ENCODE measurements at places on chromosomes 1 and 21.
A peak's percentile ranks its signal among the peaks of the same experiment; 100 is the strongest.

DNA sequence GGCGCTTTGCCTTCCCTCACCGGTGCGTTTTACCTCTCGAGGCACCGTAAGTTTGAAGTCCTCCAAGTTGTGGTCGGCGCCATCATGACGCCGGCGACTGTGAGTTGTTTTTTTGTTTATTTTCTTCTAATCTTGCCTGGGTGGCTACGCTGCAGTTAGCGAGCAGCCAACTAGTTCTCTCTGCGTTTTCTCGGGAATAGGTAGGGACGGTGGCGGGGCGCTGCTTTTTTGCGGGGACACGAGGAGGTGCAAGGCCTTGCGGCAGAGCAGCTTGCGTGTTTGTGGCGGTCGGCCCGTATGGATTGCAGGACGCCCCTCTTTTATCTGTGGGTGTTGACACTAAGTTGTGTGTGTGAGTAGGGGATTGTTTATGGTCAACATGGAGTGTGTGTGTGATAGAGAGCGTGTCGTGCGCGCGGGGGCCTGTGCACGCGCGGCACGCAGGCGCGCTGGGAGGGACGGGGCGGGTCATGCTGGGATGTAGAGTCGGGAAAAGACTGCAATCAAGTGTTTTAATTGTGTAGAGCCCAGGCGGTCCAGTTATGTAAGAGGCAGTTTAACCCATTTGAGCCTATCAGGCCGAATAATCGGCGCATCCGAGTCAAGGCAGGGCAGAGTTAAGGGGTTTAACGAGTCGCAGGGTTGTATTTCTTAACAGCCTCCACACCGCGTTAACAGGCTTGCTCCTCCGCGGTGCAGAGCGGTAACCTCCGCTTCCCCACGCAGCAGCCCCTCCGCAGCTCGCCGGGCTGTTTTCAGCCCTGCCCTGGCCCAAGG, 1.2 kb upstream of the NEGR1 start:
- DNase-seq: peak; percentile 82

DNA sequence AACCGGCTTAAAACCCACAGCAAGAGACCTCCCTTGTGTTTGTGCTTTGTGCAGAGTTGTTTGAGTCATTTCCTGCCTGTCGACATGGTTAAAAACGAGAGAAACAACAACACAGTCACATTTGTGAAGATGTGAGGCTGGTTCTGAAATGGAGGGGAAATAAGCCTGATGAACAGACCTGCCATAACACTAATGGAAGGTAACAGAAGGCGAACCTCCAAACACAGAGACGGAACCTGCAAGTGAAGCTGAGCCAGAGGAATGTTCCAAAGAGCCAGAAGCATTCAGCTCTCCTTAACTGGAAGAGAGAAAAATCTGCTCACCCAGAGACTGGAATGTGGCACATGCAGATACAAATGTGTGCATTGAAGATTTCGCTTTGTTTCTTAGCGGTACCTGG, 53.2 kb upstream of the RAVER2 start:
- no peak for DNase-seq

DNA sequence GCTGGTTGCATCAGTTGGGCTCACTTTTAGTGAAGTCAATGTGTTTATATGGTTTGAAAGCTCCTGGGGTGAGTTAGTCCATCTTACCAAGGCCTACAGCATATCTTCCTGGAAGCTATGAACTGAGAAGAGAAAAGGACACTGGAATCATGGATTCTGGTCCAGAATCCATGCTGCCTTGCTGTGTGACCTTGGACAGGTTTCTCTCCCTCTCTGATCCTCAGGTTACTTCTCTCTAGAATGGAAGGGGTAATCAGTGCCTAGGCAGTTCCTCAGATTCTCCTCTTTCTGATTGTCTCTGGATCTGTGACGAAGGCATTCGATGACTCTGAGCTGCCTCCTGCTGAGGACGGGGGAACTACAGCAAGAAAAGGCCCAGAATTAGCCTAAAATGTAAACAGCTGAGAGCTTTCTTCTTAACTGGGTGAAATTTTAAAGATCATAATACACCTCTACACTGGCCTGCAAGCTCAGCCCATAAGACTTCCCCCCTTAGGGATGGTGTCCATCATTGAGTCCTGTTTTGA, 425.0 kb upstream of the VAMP3 start:
- DNase-seq: no peak

DNA sequence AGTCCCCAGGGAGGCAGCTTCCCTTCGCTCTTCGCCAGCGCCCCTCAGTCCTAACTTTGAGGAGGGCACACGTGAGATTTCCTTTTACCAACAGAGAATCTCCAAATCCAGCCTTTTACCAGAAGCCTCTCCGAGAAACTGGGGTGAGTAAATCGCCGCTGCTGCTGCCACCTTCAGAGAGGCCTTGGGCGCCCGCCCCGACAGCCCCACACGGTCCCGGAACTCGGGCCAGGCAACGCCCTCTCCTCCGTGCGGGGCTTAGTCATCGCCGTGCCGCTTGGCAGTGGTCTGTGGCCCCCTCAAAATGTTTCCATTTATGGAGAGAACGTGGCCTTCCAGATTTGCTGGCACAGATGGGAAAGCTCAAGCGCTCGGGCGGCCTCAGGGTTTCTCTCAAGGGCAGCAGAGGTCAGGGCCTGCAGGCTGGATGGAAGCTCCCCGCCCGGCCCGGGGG, 41.4 kb upstream of the COL6A2 start:
- DNase-seq: peak; percentile 87

DNA sequence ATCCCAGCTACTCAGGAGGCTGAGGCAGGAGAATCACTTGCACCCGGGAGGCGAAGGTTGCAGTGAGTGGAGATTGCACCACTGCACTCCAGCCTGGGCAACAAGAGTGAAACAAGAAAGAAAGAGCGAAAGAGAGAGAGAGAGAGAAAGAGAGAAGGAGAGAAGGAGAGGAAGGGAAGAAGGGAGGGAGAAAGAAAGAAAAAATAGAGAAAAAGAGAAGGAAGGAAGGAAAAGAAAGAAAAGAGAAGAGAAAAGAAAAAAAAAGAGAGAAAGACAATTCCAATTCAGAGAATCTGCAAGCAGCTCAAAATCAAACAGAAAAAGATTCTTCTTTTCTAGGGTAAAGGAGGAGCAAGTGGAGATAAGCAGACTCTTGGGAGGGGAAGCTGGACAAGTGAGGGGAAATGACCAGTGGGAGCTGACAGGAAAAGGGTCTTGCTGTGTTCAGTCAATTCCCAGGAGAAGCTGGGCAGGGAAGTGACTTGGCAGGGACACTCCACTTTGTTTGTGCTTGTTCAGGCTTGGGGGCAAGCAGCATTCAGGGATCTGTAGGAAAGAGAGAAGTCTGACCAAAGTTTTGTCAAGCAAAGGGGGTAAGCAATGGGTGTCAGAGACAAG, 3.6 kb upstream of the CAPN2 start:
- DNase-seq: no peak

DNA sequence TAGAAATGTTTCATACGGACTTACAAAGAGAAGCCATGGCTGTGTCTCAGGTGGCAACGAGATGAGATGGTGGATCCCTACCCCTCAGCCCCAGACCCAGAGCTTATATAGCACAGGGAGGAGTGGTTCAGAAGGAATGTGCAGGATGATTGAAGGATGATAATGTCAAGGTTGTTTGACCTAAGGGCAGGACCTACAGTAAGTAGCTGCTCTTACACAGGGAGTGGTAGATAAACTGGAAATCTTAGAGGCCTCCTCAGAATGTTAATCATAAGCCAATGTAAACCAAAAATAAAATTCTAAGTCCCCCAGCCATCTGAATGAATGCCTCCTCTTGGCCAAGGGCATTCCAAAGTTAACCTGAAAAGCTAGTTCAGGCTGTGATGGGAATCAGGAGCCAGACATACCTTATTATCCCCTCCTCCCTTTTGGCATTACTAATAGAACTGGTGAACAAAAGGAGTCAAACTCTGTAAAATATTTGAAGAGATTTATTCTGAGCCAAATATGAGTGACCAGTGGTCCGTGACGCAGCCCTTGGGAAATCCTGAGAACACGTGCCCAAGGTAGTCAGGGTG, 45.8 kb upstream of the PDE9A start:
- no peak for DNase-seq

- DNase-seq: no peak
These were observed 27.8 kb upstream of the PIGC start for GRCh38 chr1:172471666-172472065.

DNA sequence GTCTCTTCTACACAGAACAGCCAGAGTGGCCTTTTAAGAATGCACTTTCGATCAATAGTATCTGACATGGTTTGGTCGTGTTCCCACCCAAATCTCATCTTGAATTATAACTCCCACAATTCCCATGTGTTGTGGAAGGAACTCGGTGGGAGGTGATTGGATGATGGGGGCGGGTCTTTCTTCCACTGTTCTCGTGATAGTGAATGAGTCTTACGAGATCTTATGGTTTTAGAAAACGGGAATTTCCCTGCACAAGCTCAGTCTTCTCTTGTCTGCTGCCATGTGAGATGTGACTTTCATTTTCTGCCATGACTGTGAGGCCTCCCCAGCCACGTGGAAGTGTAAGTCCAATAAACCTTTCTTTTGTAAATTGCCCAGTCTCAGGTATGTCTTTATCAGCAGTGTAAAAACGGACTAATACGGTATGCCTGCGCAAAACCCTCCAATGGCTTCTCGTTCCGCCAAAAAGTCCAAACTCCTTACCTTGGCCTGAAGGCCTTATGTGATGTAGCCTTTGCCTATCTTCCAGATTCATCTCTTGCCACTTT, 23.0 kb upstream of the SMG7 start:
- no peak for DNase-seq

- DNase-seq: no peak
These were observed 150.1 kb upstream of the ZNF644 start for GRCh38 chr1:91171898-91172297.

- no peak for DNase-seq
These were observed 124.4 kb downstream of the HUNK start for GRCh38 chr21:31997191-31997590.

DNA sequence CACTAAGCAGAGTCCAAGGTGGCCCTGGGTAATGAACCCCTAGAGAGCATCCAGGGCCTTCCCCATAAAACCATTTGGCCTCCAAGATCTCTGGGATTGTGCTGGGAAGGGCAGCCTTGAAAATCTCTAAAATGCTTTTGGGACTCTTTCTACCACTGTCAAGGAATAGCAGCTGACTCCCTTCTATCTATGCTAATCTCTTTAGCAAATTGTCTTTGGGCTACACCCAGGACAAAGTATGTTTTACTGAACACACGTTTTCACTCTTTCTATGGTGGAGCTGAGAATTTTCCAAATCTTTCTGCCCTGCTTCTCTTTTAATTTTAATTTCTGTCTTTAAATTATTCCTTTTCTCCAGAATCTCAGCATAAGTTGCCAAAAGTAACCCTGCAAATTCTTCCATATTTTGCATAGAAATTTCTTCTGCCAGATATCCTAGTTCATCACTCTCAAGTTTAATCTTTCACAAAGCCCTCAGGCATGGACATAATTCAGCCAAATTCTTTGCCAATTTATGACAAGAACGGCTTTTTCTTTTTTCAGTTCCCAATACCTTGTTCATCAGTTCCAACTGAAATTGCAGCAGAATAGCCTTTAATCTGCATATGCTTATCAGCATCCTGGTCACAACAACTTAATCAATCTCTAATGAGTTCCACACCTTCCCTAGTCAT, 687.0 kb upstream of the ADGRL4 start:
- DNase-seq: no peak

DNA sequence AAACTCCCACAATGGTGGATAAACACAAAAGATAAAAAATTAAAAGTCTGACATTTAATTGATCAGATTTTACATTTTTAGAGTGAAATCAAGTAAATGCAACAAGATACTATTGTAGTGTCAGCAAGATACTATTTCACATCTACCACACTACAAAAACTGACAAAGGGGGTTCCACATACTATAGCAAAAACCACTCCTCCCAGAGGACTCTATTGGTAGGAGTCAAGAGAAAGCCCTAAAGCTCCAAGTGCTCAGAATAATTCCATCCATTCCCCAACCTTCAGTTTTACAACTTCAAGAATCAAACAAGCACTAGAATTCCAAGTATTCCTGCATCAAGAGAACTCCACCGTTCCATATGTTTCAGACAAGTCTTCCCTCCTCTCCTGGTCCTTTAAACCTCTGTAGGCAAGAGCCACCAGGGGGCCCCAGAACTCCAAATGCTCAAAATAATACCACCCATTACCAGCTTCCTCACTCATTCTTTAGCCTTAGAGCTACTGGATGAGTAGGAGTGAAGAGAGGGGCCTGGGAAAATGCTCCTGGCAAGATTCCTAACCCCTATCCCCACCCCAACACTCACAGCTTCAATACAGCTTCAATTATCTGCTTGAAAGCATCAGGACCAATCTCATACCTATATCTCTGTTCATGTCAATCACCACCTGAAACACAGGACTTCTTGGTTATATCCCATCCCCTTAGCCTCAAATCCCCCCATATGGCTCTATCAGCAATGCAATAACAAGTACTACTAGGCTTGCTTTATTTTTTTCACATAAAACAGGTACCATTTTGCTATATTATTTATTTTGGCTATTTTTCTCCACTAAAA, 9.9 kb downstream of the TOR1AIP2 start:
- DNase-seq: peak; percentile 26

DNA sequence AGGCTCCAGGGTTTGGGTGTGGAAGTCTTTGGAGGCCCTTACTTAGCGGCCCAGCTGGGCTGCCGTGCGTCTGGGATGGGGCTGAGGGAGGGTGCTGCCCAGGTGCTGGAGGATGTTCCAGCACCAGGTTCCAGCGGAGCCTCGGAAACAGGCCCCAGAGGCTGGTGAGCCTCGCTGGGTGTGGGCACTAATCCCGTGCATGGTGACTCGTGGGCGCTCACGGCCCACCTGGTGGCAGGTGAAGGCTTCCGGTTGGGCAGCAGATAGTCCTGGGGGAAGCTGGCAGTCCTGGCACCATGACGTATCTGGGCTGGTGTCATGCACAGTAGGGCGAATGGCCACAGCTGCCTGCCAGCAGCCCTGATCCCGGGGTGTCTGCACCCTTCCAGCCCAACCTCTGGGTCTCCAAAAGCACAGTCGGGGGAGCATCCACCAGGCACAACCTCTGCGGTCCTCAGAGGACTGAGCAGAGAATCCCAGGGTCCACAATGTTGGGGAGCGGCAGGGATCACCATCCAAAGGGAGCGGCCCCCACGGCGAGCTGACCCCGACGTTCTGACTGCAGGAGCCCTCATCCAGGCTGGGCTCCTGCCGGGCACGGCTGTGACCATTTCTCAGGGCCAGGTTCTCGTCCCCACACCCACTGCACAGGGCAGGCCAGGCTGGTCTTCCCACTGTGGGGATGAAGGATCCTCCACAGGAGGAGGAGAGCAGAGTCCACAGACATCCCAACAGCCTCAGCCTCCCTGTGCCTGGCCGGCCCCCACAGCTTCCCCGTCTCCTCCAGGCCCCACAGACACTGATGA, 25.3 kb downstream of the FTCD start:
- peak; percentile 49 for DNase-seq

- no peak for DNase-seq
These were observed 1.0 kb downstream of the ENTREP3 start for GRCh38 chr1:155254228-155254713.

GRCh38 chr1:69737527-69738185, 169.9 kb downstream of the LRRC7 start:
- no peak for DNase-seq

DNA sequence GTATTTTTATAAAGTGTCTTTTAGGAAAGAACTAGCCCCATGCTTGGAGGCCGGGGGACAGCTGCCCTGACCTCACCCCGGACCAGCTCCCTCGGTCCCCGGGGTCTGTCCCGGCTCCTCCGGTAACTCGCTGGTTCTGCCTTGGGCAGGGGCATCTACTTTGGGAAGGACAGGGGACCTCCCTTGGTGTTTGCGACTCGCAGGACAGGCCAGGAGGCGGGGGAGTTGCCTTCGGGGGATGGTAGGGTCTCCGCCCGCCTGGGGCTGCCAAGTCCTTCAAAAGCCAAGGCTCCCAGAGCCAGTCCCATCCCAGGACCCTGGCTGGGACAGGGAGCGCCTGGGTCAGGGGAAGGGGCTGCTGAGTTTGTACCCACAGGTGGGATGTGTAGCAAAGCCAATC, 157.9 kb downstream of the PEX14 start:
- DNase-seq: peak; percentile 35
